ENCODE measurements at places on chromosomes 1 and 21.

DNA sequence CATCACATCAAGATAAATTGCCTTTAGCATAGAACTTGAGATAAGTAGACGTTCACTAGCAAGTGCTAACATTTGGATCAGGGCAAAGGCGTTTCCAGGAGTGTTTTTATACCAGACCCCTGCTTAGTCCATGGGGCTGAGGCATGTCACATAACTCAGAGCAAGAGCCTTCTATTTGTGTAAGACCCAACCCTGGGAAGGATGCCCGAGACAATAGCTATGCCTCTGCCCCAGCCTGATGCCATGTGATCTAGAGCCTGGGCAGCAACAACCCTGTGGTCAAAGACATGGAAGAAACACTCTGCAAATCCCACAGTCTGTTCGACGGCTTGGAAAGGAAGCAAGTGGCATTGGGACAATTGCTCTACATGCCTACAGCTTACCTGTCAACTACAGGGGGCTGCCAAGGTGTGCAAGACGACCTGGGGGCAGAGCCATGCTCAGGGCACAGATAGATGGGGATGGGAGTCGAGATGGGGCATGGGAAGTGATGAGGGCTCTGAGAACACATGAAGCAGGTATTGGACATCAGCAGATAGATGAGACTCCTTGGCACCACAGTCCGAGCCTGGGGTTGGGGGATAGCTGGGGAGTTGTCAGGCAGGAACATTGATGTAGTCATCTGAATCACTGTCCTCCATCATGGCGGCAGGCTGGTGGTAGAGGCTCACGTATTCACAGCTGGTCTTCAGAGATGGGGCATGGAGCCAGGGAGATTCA, 7.3 kb downstream of the IL24 start:
- no peak for DNase-seq

GRCh38 chr1:3746830-3747521, 5.3 kb upstream of the CCDC27 start:
- peak; percentile 89 for DNase-seq

DNA sequence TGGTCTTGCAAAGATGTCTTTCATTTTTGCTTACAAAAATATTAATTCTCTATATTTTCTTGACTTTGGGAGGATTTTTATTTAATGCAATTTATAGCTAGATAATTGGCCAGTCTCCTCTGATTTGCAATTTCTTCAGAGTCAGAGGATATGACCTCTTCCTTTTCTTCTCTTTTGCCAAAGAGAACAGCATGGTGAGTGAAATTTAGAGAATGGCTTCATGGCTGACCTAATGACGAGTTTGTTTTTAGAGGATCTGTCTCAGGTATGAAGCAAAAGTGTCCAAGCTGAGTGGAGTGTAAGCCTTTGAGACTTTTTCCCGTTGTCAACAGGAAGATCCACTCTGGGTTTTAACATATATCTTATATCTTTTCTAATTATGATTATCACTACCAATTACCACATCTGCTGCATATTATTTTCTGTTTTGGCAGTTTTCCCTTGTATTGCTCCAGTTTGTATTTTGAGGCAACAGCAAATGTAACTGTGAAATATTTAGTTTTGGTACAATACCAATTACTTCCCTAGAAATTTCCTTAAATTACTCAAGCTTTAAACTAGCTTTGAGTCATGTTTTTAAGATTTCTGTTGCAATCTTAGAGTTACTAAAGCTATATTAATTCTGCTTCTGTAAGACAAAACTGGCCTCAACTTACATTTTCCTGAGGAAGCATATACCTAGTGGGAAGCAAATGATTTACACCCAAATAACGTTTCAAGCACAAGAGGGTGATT, 332.8 kb upstream of the ZRANB2 start:
- no peak for DNase-seq

DNA sequence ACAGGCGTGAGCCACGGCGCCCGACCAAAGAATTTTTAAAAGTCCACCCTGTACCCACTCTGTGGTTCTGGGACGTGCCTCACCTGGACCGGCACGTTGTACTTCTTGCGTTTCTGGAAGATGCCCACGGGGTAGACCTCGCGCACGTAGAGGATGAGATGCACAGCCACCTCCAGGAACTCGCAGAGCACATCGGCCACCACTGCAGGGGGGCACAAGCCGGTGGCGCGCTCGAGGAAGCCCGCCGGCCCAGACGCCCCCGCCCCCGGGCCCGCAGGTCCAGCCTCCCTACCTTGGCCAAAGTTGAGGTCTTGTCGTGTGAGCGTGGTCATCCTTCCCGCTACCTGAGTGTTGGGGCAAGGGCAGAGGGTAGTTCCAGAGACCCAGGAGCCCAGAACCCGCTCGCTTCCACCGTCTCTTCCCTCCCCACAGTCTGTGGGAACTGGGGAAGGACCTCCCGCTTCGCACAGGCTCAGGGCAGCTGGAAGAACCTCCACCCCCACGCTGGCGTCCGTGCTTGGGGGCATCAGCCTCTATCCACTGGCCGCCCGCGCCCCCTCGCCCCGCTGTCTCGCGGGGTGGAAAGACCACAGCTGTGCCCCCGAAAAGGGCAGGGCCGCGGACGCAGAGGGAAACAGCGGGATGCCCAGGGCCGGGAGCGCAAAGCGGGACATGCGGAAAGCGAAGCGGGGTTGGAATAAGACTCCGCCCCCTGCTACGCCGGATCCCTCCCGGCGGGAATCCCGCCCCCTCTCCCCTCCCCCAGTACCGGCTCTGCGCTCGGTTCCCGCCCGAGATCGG, 478 bp downstream of the MAD2L2 start:
- no peak for DNase-seq

- DNase-seq, result no peak
These were observed 10.6 kb downstream of the GALNT2 start for GRCh38 chr1:230077436-230078213.

- DNase-seq, result no peak
These were observed 51.1 kb upstream of the KLHDC7A start for GRCh38 chr1:18429654-18430053.

- no peak for DNase-seq
These were observed 548.5 kb upstream of the NEGR1 start for GRCh38 chr1:72830606-72831390.

DNA sequence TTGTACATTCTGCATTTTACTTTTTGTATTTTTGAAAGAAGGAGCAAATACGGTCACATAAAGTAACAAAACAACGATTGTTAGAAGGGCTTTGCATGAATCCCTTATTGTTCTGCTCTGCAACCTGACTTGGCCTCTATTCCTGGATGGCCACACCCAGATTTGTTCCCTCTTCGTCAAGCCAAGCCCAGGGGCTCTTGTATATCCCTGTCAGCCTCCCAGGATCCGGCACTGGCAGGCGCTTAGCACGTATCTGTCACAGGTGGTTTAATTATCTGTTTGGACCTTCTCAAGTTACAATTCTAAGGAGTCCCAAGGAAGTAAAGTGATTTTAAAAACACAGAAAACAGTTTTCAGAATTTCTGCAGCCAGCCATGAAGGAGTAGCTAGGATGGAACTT, 28.0 kb downstream of the CRYAA start:
- DNase-seq, result no peak

DNA sequence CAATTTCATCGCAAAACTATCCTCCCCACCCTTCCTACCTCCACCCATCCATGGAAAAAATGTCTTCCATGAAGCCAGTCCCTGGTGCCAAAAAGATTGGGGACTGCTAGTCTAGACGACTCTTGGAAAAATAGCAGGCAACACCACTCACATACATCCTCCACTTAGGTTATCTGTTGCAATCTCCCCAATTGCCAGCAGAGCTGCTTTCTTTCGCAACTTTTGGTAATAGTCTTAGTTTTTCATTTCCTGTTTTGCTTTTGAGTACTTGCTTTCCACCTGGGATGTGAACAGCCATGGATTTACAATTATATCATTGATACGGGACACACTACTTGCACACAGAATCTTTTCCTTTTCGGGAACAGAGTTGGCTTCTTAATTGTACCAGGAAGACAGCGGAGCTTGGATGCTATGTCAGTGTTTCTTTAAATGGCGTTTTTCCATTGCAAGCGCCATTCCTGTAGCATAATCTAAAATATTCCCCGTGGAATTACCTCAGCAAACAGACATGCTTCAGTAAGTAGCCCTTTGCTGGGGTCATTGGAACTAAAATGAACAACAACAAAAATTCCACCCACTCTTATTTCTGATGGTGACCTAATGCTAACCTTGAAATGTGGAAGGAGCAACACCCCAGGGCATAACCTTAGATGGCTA, 183.3 kb upstream of the ADGRL2 start:
- no peak for DNase-seq

DNA sequence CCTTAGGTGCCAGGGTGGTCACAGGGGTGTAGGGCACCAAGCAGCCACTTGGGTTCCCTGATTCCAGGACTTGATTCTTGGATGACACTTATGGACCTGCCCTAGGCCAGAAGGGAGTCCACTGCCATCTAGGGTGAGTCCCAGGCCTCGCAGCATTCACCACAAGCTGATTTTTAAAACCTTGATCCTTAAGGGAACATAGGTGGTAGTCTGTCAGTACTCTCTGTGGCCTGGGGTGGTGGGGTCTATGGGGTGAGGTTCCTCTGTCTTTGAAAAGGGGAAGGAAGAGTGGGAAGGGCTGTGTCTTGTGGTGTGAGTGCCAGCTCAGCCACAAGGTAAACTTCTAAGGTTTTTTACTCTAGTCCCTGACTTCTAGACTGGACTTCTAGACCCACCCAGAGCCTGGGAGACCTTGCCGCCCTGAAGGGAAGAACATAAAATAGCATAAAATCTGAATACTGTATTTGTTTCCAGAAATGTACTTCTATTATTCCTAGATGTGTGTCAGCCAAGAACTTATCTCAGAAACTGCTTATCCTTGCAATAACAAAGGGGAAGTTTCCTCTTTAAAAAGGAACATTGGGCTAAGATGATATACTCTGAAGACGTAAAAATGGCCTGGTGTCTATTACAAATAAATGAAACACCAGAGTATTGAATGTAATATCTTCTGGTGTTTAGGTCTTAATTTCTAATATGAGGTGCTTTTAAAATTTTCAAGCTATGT, 757.3 kb downstream of the LTN1 start:
- no peak for DNase-seq

GRCh38 chr21:46189213-46189958, 5.1 kb upstream of the SPATC1L start:
- DNase-seq, result no peak

DNA sequence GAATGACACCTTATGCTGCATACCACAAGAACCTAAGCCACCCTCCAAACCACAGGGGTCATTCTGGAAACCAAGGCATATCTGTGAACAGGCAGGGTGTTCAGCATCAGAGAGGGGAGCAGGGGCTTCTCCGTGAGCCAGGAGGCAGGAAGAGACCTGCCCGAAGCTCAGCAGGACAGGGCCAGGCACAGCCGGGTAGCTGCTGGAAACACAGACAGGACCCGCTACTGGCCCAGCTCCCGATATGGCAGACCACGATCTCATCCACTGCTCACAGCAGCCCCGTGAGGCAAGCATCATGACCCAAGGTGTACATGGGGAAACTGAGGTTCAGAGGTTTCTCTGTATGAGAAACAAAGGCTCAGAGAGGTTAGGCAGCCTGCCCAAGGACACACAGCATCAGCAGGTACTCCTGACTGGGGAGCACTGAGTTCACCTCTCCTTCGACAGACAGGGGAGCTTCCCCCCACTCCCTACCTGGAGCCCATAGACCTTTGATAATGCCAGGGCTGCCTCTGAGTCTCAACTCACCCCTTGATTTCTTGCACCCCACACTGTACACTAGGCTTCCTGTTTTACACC, 317.7 kb downstream of the MATN1 start:
- DNase-seq, result no peak

DNA sequence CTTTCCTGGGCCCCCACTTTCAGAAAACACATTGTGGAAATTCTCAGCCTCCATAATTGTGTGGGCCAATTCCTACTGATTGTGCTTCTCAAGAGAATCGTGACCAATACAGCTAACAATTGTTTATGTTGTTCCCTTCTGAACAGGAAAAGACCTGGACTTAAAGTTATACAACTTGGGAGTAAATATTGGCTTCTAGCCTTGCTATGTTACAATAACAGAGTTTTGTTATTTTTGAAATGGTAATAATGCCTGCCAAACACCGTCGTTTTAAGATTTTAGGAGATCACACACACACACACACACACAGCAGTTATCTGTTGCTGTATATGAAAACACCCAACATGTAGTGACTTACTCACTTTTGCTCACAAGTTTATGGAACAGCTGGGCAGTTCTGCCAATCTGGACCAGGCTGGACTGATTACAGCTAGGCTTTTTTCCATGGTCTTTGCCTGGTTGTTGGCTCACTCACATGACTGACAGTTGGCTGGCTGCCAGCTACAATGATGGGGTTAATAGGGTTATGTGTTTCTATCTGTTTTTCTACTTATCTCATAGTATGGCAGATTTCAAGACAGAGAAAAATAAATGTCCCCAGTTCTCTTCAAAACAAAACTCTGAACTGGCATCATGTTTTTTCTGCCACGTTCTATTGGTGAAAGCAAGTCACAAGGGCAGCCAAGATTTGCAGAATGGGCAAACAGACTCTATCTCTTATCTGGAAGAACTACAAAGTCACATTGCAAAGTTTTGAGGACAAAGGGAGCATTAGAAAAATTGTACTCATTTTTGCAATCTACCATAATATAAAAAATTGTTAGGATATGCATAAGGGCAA, 447.5 kb downstream of the NEGR1 start:
- DNase-seq, result peak; percentile 8

GRCh38 chr1:48048980-48049379, 51.8 kb upstream of the TRABD2B start:
- no peak for DNase-seq

GRCh38 chr21:42645211-42646075, 8.0 kb upstream of the PDE9A start:
- no peak for DNase-seq

DNA sequence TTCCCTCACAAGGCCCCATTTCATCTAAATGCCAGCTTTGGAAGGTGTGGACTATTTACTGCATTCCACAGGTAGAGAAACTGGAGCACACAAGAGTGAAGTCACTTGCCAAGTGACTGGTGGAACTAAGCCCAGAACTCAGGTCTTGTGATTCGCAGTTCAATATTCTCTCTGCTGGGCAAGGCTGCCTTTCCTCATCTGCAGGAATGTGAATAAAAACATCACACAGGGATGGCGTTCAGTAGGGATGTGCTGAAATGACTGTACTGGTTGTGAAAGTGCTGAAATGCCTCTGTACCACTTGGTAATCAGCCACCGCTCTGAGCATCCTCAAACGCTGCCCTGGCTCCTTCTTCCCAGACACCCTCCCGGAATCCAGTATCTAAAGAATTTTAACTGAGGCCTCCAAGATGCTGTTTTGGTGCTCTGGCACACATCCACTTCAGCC, 145.6 kb downstream of the HIVEP3 start:
- no peak for DNase-seq

- DNase-seq, result no peak
These were observed 15.1 kb downstream of the VCAM1 start for GRCh38 chr1:100734676-100735075.

DNA sequence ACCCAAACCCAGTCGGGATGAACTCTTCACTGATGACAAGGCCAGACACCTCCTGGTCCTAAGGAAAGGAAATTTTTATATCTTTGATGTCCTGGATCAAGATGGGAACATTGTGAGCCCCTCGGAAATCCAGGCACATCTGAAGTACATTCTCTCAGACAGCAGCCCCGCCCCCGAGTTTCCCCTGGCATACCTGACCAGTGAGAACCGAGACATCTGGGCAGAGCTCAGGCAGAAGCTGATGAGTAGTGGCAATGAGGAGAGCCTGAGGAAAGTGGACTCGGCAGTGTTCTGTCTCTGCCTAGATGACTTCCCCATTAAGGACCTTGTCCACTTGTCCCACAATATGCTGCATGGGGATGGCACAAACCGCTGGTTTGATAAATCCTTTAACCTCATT, 10.1 kb downstream of the CZIB start:
- no peak for DNase-seq
